ENCODE measurements at places on chromosomes 2 and 18.

- DNase-seq = no peak
Measured at GRCh38 chr2:237134321-237135230, 48.9 kb downstream of the COPS8 start.

GRCh38 chr2:36137612-36138011 lies 218.0 kb upstream of the CRIM1 start:
- no peak for DNase-seq

GRCh38 chr2:133421516-133422324 lies 146.5 kb downstream of the NCKAP5 start:
- no peak for DNase-seq

GRCh38 chr2:11891671-11892440 lies 145.4 kb downstream of the LPIN1 start:
- DNase-seq = no peak

DNA sequence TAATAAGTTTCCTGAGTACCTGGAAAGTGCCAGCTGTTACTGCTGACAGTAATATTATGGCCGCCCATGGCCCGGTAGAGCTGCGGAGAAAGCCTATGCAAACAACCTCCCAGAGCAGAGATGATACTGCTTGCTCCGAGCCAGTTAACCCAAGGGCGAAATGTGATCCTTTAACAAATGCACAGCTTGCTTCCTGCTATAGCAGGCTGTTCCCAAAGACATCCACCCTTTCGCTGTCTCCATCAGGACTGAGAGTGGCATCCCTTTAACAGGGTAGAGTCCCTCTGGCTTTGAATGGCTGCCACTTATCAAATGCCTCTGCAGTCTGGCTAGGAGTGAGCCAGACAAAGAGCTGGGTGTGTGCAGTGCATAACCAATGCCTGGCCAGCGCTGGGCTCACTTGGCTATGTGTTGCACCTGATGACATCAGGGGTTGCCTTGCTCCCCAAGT lies 69.7 kb upstream of the DAPL1 start:
- no peak for DNase-seq

- DNase-seq = no peak
Measured at GRCh38 chr2:70125498-70125898, 38.2 kb downstream of the PCBP1 start.

- DNase-seq = no peak
Measured at GRCh38 chr18:13387855-13388548, 169.4 kb downstream of the LDLRAD4 start.

GRCh38 chr2:110783196-110783873 lies 51.0 kb downstream of the ACOXL start:
- no peak for DNase-seq

DNA sequence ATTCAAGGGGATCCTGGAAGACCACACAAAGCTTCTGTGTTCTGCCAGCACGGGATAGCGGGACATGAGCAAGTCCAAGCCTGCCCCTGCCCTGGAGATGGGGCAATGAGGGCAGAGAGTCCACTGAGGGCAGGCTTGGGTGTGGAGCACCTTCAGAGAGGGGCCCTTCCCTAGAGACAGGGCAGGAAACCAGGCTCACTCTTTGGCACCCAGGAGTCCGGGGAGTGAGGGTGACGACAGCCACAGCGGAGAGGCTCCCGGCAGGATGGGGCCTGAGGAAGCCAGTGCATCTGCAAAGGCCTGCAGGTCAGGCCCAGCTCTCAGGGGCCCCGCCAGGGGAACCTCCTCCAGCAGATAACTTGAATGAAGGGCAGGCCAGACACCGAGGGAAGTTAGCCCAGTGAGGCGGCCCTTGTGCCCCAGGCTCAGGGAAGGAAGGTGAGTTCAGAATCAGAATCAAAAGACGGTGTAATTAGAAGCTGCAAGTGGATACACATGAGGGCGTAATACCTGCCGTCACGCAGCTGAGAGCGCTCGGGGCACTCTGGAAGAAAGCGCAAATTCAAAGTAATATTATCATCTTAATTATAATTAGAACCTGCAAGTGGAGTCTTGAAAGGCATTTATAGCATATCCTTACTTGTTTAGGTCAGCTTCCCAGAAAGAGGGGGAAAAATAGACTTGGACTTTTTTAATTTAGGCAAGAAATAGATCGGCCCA lies 142.6 kb upstream of the LGALSL start:
- DNase-seq = no peak

DNA sequence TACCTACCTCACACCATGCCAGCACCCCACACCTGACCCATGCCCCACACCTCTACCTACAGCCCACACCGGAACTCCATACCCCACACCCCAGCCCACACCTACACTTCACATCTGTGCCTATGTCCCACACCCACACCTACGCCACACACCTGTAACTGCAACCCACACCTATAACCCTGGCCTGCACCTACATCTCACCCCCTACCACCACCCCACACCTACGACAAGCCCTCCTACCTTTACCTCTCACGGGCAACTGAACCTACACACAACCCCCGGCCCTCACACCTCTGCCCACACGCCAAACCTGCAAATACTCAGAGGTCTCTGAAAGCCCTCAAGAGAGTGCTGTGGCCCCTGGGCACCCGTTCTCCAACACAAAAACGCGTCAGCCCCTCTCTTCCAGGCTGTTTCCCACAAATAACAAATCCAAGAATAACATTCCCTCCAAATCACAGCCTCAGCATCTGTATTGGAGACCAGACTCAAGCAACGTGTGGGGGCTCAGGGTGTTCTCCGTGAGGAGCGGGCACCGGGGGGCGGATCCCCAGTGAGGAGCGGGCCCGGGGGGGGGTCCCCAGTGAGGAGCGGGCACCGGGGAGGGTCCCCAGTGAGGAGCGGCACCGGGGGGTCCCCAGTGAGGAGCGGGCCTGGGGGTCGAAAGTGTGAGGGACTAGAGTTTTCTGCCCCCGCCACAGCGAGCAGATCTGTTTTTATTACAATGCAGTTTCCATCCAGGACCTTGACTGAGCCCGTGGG lies 33.4 kb downstream of the SLC66A2 start:
- DNase-seq = no peak

GRCh38 chr2:65504814-65505697 lies 72.7 kb upstream of the SPRED2 start:
- no peak for DNase-seq

GRCh38 chr2:181779288-181780021 lies 99.1 kb upstream of the NEUROD1 start:
- DNase-seq = no peak

DNA sequence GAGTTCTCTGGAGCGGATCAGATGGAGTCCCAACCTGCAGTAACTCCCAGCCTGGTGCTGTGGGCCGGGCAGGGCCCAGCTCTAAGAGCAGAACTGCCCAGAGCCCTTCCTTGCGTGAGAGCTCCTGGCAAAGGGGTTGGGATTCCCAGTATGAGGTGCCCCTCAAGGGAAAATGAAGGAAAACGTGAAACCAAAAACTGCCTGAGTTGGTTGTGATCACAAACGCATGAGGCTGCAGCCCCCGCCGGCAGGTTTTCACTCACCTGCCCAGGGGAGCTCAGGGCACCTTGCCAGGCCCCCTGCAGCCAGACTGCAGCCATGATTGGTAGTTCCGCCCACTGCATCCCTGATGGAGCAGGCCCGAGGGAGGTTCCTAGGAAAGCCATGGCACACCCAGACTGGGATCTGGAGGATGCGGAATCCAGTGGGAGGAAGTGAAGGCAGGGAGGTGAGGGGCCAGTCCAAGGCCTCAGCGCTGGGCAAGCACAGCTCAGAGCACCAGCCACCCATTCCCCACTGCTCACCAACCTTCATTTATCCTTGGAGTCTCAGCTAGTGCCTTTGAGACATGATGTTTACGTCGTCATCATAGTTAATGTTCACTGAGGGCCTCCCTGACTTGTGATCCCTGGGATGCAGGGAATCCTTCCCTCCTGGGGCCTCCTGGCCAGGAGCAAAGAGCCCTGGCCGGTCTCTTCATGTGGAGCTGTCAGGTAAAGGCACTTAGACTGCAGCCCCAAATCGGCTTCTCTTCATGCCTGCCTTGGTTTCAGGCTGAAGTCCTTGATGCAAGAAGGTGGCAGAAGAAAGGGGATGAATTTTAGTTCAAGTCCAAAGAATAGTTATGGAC lies 103.2 kb downstream of the INHBB start:
- no peak for DNase-seq

DNA sequence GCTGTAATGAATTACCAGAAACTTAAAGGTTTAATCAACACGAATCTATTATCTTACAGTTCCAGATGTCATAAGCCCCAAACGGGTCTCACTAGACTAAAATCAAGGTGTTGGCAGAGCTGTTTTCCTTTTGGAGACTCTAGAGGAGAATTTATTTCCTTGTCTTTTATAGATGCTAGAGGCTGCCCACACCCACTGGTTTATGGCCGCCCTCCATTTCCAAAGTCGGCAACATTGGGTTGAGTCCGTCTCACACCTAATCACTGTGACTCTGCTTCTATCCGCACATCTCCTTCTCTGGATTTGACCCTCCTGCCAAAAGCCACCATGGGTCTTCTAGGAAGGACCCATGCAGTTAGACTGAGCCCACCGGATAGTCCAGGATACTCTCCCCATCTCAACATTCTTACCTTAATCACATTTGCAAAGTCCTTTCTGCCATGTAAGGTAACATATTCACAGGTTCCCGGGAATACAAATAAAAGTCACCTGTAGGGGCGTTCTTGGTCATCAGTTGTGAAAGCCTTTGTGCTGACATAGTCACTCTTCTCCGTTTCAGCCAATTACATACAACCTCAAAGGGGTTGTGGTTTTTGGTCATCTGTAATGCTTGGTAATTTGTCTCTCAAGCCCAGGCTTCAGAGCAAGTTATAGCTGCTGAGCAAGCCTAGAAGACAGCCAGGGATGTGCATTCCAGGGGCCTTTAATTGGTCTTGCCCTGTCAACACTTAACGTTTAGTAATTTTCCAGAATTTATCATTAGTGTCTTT lies 179.4 kb downstream of the ANTXR1 start:
- DNase-seq = no peak

DNA sequence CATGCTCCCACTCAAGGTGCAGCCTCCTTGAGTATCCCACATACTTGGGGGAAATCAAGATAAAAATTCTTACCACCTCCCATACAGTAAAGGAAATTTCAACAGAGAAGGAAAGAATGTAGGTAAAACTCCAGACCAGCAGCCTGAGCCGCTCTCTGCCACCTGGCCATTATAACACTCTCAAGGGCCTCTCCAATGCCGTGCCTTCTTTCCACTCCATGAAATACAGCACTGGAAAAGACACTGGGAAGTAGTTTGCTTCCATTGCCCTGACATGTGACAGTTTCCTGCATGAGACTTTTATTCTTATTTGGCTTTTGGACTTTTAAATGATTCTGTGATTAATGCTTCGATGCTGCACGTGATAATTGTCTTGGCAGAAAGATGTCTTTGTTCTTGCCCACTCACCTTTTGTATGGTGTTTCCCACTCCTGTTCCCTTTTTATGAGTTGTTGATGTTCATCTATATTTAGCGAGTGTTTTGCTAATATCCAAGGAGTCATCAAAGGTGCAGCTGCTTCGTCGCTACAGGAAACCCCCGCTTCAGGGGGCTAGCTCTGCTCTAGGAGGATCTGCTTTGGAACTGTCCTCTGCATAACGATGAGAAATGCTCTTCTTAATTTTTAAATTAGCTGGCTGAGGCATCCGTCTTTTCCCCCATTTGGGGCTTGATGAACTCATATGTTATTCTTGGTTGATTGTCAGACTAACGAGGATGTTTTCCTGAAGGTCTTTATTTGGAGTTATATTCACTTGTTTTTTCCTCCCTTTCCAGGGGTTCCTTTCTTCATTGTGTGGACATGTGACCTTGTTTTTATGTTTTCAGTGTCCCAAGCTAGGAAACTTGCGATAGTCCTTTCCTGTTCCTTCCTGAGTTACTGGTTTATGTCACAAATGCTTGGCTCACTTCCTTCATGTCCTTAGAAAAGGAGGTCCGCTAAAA lies 179.4 kb downstream of the TXNL1 start:
- no peak for DNase-seq

GRCh38 chr2:196183172-196183473 lies 11.7 kb upstream of the STK17B start:
- DNase-seq = no peak

DNA sequence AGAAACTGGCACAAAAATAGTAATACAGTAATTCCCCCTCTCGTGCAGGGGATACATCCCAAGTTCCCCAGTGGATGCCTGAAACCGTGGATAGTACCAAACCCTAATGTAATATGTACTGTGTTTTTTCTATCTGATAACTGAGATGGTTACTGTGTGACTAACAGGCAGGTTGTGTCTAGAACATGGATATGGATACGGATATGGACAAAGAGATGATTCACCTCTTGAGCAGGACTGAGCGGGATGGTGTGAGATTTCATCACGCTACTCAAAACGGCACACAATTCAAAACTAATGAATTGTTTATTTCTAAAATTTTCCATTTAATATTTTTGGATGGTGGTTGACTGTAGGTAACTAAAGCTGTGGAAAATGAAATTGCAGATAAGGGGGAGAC lies 3.4 kb downstream of the MBD1 start:
- DNase-seq = no peak

DNA sequence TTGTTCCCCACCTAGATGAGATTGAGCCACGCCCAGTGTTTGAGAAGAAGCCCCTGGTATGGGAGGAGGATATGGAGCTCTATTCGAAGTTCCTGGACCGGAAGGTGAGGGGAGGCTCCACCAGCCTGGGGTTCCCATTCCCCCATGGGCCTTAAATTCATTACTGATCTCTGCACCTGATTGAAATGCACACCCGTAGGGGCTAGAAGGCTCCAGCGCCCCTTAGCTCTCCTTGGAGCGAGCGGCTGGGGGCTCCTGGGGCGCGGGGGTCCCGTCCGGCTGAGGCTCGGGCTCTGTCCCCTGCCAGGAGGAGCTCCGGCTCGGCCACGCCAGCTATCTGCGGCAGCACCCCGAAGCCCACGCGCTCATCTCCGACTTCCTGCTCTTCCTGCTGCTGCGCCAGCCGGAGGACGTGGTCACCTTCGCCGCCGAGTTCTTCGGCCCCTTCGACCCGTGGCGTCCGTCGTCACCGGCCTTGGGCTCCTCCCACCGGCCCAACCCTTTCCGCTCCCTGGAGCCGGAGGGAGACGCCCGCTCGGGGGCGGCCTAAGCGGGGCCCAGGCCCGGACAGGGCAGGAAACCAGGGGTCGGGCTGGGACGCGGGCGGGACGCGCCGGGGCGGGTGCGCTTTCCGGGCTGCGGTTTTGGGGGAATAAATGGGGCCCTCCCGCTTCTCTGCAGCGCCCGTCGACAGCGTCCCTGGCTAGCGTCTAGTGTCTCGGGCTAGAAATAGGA lies 10.9 kb downstream of the CATIP start:
- DNase-seq = no peak

DNA sequence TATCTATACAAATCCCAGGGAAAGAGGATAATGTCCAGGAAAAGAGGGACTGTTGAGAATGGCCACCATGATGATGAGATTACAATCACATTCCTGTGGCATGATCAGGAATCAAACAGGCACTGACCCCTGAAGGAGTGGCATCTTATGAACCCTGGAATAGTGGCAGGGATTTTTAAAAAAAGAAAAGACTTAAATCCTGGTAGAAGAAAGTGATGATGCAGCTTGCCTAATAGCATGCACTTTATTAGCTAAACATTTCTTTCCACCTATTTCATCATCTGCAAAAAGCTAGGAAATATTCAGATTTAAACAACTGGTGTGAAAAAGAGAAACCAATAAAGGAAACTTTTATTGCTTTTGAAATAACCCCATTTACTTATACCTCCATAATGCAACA lies 87.2 kb upstream of the FSHR start:
- DNase-seq = no peak

- no peak for DNase-seq
Measured at GRCh38 chr18:48952287-48953103, 1.7 kb upstream of the SMAD7 start.

- DNase-seq = no peak
Measured at GRCh38 chr2:35787302-35788031, 568.1 kb upstream of the CRIM1 start.

- no peak for DNase-seq
Measured at GRCh38 chr2:204972161-204972560, 426.9 kb downstream of the PARD3B start.

Data from smooth muscle cell of the brain vasculature (primary cell).